ENCODE measurements at places on chromosomes 12 and 14.

- DNase-seq = no peak
These were observed 24.7 kb downstream of the PRPF40B start for GRCh38 chr12:49647827-49648711.

- no peak for DNase-seq
These were observed 117.7 kb downstream of the PRKCH start for GRCh38 chr14:61438860-61439765.

- no peak for DNase-seq
These were observed 60.1 kb upstream of the PYGL start for GRCh38 chr14:51004352-51004800.

DNA sequence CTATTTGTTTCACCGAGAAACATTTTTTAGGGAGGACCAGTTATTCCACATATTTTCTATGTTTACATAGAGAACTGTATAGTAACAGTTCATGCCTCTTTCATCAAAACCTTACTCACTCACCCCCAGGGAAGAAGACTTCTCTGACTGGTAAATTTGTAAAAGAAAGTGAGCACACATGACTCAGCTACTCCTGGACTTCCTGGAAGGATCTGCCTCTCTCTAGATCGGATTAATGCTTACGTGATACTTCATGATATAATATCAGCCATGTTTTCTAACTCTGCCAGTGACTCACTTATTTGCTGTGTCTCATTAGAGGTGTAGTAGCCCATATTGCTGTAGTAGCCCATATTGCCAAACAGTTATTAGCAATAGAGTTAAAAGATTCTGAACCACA is 494.3 kb upstream of the ATXN7L3B start:
- DNase-seq = no peak

DNA sequence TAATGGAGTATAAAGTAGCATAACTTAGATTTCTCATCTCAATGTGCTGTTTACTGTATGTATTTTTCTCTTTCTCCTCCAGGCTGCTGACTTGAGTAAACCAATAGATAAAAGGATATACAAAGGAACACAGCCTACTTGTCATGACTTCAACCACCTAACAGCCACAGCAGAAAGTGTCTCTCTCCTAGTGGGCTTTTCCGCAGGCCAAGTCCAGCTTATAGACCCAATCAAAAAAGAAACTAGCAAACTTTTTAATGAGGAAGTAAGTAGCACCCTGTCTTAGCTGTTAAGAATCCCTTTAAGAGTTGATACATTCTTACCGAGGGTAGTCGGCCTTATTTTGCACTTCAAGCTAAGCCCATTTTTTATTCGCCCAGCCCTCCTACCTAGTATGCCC is 55.2 kb downstream of the WDR20 start:
- no peak for DNase-seq

DNA sequence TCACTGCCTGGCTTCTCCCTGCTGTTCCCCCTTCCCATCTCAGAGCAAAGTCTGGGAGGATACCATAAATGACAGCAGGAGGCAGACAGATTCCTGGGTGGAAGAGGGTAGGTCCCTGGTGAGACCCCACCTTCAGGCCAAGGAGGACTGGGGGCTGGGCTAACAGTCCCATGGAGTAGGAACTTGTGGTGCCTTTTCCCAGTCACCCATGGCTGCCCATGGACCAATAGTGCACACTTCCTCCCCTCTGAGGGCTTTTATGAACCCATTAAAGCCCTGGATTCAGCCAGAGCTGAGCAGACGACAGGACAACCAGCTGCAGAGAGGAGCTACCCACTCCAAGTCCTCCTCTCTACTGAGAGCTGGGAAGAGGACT is 36.6 kb upstream of the OR5AU1 start:
- no peak for DNase-seq

DNA sequence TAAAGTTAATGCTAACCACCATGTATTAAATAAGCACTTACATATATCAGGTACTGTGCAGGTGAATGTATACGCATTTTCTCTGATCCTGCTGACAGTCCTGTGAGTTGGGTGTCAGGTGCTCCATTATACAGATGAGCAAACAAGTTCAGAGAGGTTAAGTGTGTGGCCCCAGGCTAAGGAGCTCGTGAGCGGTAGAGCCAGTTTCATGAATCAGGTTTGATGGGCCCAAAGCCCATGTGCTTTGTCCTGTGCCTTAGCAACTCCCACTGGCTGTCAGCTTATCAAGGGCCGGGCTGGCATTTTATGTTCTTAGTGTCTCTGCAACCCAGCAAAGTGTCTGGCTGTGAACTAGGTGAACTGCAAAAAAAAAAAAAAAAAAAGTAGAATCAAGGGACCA is 701.2 kb upstream of the TBX3 start:
- no peak for DNase-seq

- no peak for DNase-seq
These were observed 581.3 kb downstream of the TMEM121 start for GRCh38 chr14:106107703-106108102.

DNA sequence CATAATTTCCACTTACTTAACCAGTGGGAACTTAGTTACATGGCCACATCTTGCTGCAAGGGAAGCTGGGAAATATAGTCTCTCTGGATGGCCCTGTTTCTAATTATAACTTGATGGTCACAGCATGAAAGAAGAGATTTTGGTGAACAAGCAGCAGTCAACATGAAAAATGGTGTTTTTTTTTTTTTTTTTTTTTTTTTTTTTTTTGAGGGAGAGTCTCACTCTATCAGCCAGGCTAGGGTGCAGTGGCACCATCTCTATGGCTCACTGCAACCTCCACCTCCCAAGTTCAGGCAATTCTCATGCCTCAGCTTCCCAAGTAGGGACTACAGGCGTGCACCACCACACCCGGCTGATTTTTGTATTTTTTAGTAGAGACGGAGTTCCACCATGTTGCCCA is 10.8 kb downstream of the SRGAP1 start:
- DNase-seq = no peak

- DNase-seq = no peak
These were observed 88.1 kb downstream of the NTF3 start for GRCh38 chr12:5520037-5520436.

GRCh38 chr14:31945074-31945613 is 132.0 kb upstream of the ARHGAP5 start:
- DNase-seq = no peak

- peak; percentile 96 for DNase-seq
These were observed at the start of gene SUOX for GRCh38 chr12:55996715-55997534. Gene SUOX (plus strand): TSS chr12:55997276. CDS start chr12:56002222, 4,946 bp downstream.

DNA sequence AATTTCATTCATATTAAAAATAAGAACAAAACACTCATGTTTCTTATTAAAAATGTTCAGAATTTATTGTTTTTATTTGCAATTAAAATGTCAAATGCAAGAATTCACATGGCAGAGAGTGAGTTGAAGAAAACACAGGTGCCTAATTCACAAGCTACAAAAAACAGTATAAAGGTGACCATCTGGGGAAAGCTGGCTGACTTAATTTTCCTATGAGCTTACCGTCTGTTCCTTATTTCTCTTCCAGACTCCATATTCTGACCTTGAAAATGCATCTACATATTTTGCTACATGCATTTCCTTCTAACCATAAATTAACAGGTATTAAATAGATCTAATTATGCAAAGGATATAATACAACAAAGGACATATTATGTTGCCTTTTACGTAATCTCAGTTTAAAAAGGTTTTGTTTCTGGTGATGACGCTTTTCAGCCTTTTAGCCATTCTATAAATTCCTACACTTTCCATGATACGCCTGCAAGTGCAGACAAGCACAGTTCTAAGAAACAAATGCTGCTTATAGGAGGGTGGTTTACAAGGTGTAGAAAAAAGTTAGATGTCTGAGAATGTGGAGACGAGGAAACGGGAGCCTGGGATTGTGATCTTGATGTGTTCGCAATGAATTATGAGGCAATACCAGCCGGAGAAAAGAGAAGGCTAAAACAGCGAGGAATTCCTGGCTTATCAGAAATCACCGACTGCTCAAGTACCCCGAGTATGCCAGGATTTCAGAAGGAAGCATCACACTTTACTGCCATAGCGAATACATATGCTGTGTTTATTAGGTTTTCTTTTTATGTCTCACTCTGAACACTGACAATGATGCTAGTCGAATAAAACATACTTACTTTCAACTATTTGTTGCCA is 24.6 kb downstream of the LIN7A start:
- DNase-seq = no peak

GRCh38 chr14:99679543-99679942 is 4.6 kb upstream of the CYP46A1 start:
- DNase-seq = no peak

DNA sequence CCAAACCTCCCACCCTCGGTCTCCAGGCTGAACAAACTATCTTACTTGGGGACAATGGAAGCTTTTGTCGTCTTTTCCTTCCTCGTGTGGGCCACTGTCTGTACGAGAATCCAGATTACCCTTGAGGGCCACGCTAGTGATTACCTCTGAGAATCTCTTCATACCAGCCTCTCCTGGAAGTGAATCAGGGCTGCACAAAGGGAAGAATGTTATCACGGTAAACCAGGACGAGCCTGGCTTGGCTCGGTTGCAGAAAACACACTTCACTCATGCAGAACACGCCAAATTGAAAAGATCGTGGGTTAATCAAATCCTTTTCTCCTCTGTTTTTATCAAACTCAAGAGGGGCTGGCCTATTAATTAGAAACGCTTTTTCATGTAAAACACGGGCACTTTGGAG is 51.6 kb upstream of the MYL2 start:
- no peak for DNase-seq

DNA sequence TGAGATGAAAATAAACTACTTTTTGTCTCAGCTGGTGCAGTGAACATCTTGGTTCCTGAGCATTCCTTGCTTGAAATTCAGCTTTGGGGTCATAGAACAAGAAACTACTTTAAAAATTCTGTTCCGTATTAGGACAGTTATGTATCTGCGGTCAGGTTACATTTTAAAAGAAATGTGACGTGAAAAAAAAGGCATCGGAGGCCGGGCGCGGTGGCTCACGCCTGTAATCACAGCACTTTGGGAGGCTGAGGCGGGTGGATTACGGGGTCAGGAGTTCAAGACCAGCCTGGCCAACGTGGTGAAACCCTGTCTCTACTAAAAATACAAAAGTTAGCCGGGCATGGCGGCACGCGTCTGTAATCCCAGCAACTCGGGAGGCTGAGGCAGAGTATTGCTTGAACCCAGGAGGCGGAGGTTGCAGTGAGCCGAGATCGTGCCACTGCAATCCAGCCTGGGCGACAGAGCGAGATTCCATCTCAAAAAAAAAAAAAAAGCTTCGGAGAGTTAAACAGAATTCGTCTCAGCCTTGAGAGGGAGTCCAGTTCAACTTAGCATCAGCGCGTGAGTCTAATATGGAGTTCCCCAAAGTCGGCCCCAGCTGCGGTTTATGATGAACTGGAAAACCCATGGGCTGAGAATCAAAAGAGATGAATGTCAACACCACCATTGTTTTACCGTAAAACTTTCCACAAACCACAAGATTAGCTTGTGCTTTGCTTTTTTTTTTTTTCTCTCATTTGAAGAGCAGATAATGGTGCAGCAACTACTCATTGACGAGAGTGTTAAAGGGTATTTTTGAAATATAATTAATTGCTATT is 2.1 kb upstream of the SLC2A13 start:
- no peak for DNase-seq

- DNase-seq = no peak
These were observed 43.4 kb downstream of the PRIMA1 start for GRCh38 chr14:93744876-93745275.

DNA sequence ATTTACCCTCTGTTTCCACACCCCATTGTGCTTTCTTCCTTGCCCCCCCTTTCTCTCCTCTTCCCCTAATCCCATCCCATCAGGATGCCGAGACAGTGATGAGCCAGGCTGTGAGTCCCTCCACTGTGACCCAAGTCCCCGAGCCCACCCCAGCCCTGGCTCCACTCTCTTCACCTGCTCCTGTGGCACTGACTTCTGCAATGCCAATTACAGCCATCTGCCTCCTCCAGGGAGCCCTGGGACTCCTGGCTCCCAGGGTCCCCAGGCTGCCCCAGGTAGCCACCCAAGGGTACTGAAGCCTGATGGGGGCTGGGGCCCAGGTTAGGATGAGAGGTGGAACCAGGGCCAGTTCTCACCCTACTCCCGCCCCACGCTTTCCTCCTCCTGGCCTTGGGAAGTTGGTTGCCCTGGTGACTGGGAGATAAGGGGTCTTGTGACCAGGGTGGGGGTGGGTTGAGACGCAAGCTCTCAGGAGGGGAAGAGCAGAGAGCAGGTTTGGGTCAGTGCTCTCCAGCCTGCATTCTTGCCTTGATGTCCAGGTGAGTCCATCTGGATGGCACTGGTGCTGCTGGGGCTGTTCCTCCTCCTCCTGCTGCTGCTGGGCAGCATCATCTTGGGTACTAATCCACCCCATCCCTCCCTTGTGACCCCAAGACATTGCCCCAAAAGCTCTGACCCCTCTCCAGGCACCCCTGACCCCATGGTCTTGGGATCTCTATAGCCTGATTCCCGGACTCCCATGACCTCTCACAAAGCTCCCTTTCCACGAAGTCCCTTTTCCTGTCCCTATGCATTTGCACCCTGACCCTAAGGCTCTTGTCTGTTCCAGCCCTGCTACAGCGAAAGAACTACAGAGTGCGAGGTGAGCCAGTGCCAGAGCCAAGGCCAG is 1.2 kb downstream of the AMHR2 start:
- DNase-seq = no peak

GRCh38 chr12:89525305-89525823 is 483 bp downstream of the POC1B start:
- peak; percentile 25 for DNase-seq

- DNase-seq = no peak
These were observed 6.6 kb downstream of the TCL1A start for GRCh38 chr14:95707327-95707726.

- DNase-seq = no peak
These were observed 117.6 kb upstream of the RASSF8 start for GRCh38 chr12:25840678-25841465.

- DNase-seq = no peak
These were observed 349.3 kb downstream of the CACNA1C start for GRCh38 chr12:2402073-2402579.

DNA sequence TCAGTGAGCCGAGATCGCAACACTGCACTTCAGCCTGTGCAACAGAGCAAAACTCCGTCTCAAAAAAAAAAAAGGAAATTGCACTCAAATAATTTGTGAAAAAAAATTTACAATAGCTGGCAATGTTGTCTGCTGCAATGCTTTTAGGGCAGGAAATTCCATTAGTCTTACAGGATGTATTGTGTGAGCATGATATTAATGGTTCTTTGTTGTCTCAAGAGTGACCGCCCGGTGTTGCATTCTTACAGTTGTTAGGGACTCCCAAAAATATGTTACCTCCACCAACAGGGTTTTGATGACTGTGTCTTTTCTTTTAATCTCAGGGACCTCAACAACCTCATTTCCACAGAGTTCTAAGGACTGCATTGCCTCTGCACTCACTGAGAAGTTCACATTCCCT is 44.8 kb downstream of the PZP start:
- DNase-seq = no peak

- DNase-seq = no peak
These were observed 127.1 kb upstream of the CNTN1 start for GRCh38 chr12:40565029-40565633.
